ENCODE measurements at places on chromosomes 12 and 14. TPM values are rescaled to one million over a fixed set of nuclear protein-coding genes. Genes with fewer than 3 reads are reported as not detected.
A peak's percentile ranks its signal among the peaks of the same experiment; 100 is the strongest.

Gene CLEC2A
- polyA plus RNA-seq: not detected

DNA sequence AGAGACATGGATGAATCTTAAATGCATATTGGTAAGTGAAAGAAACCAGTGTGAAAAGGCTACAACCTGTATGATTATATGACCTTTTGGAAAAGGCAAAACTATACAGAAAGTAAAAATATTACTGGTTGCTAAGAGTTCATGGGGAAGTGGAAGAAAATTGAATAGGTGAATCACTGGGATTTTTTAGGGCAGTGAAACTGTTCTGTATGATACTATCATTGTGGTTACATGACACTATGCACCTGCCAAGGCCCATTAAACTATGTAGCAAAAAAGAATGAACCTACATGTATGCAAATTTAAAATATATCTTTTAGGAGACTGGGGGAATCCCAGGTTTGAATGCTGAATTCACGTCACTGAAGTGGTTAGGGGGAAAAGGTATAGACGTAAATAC, 12.6 kb upstream of the OR8S1 start:
- no peaks in the 10 kb centered on the region for H3K36me3 ChIP-seq
- H3K4me3 ChIP-seq: no peak overlapping the region
- no peaks in the 10 kb centered on the region for H3K27me3 ChIP-seq
- H3K27ac ChIP-seq: no peak overlapping the region

DNA sequence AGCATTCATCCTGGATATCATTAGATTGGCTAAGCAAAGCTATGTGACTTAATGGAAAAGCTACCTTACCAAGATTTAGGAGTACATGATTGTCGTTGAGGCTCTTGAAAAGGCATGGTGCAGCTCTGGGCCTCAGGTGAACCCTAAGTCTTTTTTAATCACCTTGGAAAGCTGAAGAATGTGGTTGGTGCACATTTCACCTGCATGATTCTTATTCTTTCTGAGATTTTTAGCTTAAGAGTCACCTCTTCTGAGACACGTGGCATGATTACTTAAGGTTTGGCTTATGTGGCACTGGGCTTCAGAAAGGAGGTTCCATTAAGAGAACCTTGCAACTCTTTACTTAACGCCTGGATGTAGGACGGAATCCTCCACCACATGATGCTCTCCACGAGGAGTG, 498.5 kb downstream of the TMEM117 start:
- no peak overlapping the region for H3K27ac ChIP-seq
- DNase-seq: no peak
- no peak overlapping the region for H3K4me3 ChIP-seq
- H3K4me1 ChIP-seq: no peaks in the 10 kb centered on the region
- H3K36me3 ChIP-seq: no peaks in the 10 kb centered on the region

Gene GLT1D1
- 0.08 TPM for polyA plus RNA-seq

DNA sequence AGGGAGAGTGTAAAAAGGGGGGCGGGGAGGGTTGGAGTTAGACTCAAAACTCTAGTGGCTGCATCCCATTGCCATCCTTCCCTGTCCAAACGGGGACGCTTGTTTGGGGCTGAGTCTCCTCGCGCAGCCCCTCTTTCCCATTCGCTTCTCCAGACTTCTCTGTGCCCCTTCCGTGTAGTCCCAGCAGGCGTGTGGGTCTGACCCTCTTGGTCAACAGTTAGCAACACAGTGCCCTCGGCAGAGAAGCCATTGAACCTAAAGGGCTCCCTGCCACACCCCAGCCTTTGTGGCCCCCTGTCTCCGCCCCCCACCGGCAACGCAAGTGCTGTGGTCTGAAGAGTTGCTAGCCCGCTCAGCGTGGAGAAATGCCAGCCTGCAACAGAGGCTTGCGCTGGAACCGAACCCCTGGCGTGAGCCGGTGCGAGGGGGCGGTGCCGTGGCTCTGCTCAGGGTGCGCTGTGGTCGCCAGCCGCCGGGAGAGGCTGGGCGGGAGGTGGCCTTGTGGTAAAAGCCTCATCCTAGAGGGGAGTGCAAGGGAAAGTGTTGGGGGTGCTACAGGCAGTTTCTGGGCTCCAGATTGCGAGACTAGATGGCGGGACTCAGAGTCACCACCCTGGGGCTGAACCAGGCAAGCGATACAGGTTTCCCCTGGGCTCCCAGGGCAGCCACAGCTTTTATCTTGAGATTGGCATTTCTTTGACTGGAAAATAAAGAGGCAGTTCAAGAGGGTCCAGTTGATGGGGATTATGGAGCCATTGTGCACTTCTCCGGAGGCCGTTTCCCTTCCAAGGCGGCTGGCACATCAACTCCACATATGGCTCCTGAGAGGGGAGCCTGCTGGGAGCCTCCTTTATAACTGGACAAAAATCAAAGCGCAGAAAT, 2.1 kb downstream of the PLXNC1 start:
- H3K4me1 ChIP-seq: peaks cover 25% of the 10 kb centered on the region
- H3K27me3 ChIP-seq: no peaks in the 10 kb centered on the region
- H3K36me3 ChIP-seq: no peaks in the 10 kb centered on the region

DNA sequence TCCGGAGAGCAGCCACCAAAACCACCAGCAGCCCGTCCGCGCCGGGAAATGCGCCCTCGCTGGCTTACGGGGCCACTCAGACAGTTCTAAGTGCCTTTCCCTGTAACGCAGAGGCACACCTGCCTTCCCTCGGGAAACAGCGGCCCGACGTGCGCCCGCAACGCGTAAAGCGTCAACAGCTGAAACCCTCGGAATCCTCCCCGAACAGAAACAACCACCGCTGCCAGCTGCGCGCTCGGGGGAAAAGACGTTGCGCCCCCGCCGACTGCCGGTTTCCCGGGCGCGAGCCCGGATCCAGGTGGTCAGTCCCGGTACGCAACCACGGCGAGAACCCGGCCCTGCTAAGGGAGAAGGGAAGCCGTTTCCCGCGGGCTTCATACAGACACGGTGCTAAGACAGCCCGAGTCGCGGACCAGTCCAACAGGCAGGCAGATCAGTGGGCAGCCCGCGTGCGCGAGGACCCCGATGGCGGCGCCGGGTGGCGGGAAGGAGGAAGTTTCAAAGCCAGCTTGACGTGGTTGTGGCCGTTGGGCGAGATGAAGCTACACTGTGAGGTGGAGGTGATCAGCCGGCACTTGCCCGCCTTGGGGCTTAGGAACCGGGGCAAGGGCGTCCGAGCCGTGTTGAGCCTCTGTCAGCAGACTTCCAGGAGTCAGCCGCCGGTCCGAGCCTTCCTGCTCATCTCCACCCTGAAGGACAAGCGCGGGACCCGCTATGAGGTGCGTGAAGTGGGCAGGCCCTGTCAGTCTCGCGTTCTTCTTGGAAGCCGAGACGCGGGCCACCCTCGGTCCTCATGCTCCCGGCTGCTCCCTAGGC, at the start of gene LRR1:
TSS of gene LRR1 (plus strand) at position 456 of the 816 bp plus-strand sequence. CDS start at position 537, 81 bp downstream.
- DNase-seq: peak; percentile 89
- H3K27me3 ChIP-seq: no peaks in the 10 kb centered on the region
- H3K4me1 ChIP-seq: peaks cover 22% of the 10 kb centered on the region
- peak within 1 kb of the TSS; percentile 97 for H3K4me3 ChIP-seq
- H3K36me3 ChIP-seq: peaks cover 2% of the 10 kb centered on the region
- H3K27ac ChIP-seq: peak within 1 kb of the TSS; percentile 91

Gene SIX6
- not detected for polyA plus RNA-seq

DNA sequence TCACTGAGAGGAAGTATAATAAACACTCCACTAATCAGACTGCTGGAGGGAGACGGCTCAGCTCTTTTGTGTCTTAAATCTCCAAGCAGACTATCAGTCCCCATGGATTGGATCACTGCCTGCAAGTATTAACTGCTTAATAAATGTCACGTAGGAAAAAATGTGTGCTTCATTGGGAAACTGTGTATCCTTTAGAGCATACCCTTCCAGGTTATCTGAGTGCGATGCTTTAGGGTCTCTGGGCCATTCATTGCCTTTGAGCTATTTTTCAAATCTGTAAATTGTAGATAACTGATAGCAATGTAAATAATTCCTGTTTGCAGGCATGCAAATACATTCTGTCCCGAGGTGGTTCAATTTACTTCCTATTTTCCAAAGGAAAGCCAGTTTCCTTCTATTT, 45.0 kb upstream of the VASH1 start:
- peaks cover 8% of the 10 kb centered on the region for H3K27me3 ChIP-seq
- no peak overlapping the region for H3K27ac ChIP-seq
- H3K36me3 ChIP-seq: no peaks in the 10 kb centered on the region
- no peaks in the 10 kb centered on the region for H3K4me1 ChIP-seq
- no peak for DNase-seq

Gene CARMIL3
- polyA plus RNA-seq: not detected

DNA sequence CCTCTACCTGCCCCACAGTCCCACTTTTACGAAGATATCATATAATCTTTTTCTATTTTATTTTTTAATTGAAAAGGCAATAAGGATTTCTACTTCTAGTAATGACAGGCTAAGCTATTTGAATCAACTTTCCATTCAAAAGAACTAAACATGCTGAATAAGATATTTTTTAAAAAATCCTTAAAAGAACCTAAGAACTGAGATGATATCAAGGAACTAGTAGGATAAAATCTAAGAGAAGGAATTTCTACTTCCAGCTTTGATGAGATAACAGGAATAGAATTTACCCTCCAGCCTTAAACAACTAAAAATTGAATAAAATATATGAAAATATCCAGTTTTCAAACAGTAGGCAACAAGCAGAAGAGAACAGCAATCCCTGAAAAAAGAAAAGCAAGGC, 69.0 kb downstream of the TMEM116 start:
- H3K36me3 ChIP-seq: peaks cover 7% of the 10 kb centered on the region
- no peaks in the 10 kb centered on the region for H3K4me1 ChIP-seq
- DNase-seq: no peak
- no peaks in the 10 kb centered on the region for H3K27me3 ChIP-seq
- no peak overlapping the region for H3K4me3 ChIP-seq
- H3K27ac ChIP-seq: no peak overlapping the region

DNA sequence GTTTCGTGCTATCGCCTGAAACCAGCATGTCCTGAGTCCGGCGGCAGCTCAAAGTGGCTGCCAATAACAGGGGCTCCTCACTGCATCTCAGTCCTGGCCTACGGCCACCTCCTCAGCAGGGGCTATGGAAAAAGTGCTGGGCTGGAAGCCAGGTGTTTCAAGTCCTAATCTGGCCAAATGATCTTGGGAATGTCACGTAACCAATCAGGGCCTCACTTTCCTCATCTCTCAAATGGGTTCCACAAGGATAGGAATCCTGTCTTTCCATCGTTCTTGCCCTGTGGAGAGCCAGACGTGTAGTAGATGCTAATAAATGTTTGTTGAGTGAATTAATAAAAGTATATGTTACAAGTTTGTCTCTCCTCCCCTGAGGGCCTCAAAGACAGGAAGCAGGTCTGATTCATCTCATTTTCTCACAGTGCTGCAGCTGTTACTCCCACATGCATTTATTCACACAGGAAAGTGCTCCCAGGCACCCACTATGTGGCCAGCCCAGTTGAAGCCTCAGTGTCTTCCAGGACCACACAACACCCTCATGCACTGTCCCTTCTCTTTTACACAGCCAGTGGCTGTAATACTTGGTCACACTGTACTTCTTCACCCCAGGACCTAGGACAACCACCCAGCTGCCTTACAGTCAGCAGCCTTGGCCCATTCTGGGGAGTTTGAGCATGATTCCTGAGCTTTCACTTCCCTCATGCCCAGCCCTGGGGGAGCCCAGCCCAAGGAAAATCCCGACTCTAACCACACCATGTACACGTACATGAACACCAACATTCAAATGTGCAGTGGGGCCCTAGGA, 5.0 kb downstream of the CMKLR1 start:
- no peak overlapping the region for H3K27ac ChIP-seq
- no peak overlapping the region for H3K4me3 ChIP-seq
- H3K4me1 ChIP-seq: peaks cover 20% of the 10 kb centered on the region
- no peaks in the 10 kb centered on the region for H3K27me3 ChIP-seq
- no peaks in the 10 kb centered on the region for H3K36me3 ChIP-seq
- DNase-seq: no peak

GRCh38 chr14:50110323-50111037, 5.9 kb downstream of the VCPKMT start:
- peaks cover 49% of the 10 kb centered on the region for H3K36me3 ChIP-seq
- no peak overlapping the region for H3K4me3 ChIP-seq
- H3K4me1 ChIP-seq: peaks cover 17% of the 10 kb centered on the region
- no peak overlapping the region for H3K27ac ChIP-seq

Gene DTX1
- polyA plus RNA-seq: 0.64 TPM

Gene PTPRO
- 2.9 TPM for polyA plus RNA-seq

DNA sequence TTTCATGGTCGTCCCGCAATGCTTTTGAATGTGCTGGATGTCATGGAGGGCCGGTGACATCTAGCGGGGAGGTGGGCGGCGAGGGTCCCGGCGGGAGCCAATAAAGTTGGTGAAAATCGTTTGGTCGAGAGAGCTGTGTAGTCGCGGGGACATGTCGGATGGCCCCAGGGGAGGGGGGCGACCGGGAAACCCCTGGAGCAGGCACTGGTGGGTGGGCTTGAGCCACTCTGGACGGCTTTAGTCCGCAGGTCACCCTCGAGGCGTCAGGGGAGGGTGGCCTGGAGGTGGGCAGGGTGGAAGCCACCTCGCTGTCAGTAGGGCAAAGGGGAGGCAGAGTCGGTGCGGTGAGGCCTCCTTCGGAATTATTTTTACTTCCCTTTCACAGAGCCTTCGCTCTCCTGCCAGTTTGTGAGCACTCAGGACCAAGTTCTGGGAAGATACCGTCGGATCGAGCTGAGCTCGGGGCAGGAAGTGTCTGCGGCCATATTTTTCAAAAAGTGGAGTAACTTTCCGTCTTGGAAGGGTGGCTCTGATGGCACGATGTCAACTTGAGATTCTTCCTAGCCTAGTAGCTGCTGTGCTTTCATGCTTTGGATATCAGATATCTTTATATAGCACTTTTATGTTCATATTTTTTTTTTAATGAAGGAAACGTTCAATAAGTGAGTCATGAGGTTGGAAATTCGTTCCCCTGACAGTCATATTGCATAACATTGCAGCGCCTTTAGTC, 28.2 kb downstream of the WBP11 start:
- peak overlapping the region; percentile 83 for H3K27ac ChIP-seq
- peak overlapping the region; percentile 97 for H3K4me3 ChIP-seq
- no peaks in the 10 kb centered on the region for H3K27me3 ChIP-seq

DNA sequence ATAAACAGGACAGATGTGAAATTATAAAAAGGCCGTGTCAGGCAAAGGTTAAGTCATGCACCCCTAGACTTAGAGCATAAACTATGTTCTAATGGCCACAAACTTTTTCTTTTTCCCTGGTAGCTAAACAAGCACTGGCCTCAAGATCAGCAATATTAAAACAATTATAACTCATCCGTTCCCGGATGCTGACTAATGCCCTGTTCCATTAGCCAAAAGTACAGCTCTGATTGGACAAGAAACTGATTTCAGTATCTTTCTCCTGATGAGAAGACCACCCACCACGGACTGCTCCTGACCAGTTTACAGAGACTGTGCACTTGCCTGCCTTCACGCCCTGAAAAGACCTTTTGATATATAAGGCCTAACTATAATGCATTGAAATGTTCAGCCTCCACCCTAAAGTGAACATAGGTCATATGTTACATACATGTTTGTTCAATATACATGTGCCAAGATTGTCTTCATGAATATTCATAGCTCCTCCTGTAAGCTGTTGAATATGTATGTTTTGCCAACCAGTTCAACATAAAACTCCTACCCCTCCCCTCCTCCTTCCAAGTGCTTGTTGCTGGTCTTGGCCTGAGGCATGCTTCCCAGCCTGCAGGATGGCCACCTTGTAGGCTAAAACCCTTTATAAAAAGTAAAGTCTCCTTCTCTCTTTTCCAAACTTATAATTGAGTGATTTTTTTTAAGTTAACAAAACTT, 162.0 kb downstream of the IPO8 start:
- H3K27ac ChIP-seq: no peak overlapping the region
- H3K27me3 ChIP-seq: no peaks in the 10 kb centered on the region
- no peaks in the 10 kb centered on the region for H3K36me3 ChIP-seq
- no peak for DNase-seq

All from CD4-positive, CD25-positive, alpha-beta regulatory T cell (primary cell).